SJSA1 (cell line): ENCODE measurements at places on chromosomes 5 and 9.

DNA sequence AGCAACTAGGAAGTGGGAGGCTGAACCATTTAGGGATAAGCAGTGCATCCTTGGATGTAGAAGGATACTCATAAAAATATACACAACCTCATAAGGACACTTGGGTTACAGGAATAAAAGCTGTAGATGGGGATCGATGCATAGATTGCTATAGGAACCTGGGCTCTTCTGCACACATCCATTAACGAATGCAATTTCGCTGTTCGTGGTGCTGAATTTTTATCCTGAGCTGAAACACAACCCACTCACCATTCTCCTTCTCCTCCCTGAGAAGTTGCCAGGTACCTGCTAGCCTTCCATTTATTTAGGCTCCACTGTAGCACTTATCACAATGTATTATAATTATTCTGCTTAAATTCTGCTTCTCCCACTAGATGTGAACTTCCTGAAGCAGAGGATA is 320.6 kb upstream of the BRINP1 start:
- no peak for DNase-seq

DNA sequence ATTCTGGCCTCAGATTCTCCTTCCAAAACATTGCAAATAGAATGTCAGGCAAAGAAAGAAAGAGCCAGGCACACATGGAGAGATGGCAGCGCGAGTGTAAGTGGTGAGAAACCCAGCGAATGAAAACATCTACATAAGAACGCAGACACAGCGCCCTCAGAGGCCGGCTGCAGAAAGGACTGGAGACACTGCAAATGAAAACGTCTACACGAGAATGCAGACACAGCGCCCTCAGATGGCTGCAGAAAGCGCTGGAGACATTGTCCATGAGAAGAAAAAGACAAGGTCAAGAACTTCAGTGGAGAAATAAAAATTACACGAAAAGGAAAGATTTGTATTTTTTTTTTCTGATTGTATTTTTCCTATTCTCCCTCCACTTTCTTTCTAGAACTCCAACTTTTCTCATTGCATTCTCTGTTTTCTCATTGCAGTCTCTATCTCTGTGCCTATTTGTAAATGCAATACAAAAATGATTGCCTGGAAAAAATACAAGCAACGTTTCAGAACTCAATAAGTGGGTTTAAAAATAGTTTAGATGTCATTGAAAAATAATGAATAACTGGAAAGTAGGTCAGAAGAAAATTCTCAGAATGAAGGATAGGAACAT is 117.9 kb upstream of the LPCAT1 start:
- DNase-seq, result peak; percentile 57

GRCh38 chr9:32455738-32456137 is 70.3 kb downstream of the RIGI start:
- no peak for DNase-seq

GRCh38 chr5:10469253-10470050 is 27.8 kb downstream of the ROPN1L start:
- no peak for DNase-seq

- DNase-seq, result no peak
Observed at GRCh38 chr5:14760548-14761002, 96.1 kb downstream of the OTULIN start.

- no peak for DNase-seq
Observed at GRCh38 chr5:111869681-111870080, 112.7 kb upstream of the NREP start.

DNA sequence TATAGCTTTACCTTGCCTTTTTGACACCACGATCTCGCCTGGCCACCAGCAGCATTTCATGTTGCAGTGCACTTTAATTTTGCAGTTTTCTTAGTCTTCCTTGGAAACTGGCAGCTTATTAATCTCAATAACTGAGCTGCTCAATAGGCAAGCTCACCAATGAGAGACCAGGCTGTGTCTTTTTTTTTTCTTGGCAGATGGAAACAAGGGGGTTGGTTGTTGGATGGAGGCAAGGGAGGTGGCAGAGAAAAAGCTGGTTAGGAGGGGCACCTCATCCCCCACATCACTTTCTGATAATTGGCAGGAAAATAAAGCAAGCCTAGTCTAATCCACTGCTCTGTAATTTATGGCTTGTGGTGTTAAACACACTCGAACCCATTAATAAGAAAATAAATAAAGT is 324.5 kb upstream of the WWC1 start:
- no peak for DNase-seq

- no peak for DNase-seq
Observed at GRCh38 chr9:88872192-88872946, 118.9 kb upstream of the S1PR3 start.

DNA sequence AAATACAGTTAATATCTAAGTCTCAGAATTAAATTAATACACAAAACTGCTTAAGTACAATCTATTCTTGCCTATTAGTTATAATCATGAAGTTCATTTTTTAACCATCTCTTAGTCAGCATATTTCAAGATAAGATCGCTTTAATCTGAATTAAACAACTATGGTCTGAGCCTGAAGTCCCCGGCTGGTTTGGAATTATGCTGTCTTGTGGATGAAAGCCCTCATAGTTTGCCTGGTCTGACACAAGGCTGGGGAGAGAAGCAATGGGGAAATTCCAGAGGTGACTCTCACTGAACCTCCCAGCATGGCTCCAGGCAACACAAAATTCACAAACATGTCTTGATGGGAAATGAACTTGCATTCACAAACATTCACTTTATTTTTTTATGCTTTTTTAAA is 28.0 kb upstream of the GRAMD2B start:
- peak; percentile 52 for DNase-seq

- DNase-seq, result no peak
Observed at GRCh38 chr5:166637295-166637694, 1654.2 kb upstream of the WWC1 start.

DNA sequence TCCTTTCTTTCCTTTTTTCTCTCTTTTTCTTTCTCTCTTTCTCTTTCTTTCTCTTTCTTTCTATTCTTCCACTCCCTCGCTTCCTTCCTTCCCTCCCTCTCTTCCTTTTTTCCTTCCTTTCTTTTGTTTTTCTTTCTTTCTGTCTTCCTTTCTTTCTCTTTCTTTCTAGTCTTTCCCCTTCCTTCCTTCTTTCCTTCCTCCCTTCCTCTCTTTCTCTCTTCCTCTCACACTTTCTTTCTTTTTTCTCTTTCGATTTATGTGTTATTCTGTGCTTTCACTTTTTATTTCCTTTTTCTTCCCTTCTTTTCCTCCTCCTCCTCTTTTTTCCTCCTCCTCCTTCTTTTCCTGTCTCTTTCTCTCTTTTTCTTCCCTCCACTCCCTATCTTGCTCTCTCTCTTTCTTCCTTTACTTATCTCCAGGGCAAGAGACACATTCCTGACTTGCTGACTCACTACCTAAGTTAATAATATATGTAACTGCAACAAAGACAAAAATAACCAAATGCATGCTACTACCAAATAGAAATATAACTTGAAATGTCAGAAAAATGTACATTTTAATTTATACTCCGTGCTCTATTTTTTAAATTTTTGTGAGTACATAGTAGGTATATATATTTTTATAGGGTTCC is 445.5 kb downstream of the GABRG2 start:
- DNase-seq, result no peak

GRCh38 chr5:135535820-135536801 is at the start of gene NEUROG1:
NEUROG1 (minus strand) TSS chr5:135535964; CDS start chr5:135535690, 274 bp downstream.
- DNase-seq, result no peak

- DNase-seq, result peak; percentile 46
Observed at GRCh38 chr5:135243556-135244285, 155.3 kb downstream of the MACROH2A1 start.

- no peak for DNase-seq
Observed at GRCh38 chr5:6758236-6758635, 45.0 kb downstream of the TENT4A start.

- DNase-seq, result no peak
Observed at GRCh38 chr5:114120166-114120565, 241.7 kb upstream of the KCNN2 start.

DNA sequence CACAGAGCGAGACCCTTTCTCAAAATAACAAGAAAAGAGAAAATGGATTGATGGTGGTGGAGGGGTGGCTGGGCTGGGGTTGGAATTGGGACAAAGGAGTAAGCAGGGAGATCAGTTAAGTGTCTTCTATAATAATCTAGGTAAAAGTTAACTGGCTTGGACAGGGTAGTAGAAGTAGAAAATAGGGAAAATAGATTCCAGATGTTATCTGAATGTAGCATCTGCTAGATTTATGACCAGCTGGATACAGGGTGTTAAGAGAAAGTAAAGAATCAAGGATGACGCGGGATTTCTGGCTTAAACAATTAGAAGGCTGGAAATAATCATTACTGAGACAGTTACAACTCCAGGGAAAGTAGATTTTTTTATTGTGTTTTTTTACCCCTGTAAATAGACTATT is 13.0 kb downstream of the PPP6C start:
- DNase-seq, result no peak

GRCh38 chr9:90034071-90034470 is 429.3 kb downstream of the GADD45G start:
- no peak for DNase-seq
